ENCODE measurements at places on chromosomes 6 and 20.

DNA sequence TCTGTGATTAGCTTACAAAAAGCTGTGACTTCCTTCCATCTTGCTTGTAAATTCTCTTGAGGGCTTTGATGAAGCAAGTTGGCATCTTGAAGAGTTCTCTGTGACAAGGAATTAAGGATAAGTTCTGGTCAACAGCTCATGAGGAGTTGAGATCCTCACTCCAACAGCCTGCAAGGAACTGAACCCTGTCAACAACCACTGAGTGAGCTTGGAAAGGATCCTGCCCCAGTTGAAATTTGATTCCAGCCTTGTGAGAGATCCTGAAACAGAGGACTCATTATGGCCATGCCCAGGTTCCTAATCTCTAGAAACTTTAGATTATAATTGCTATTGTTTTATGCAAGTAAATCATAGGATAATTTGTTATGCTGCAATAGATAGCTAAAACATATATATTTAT lies 133.7 kb downstream of the PTCHD4 start:
- DNase-seq = no peak

- no peak for DNase-seq
These were observed 11.5 kb downstream of the ABHD12 start for GRCh38 chr20:25378884-25379733.

DNA sequence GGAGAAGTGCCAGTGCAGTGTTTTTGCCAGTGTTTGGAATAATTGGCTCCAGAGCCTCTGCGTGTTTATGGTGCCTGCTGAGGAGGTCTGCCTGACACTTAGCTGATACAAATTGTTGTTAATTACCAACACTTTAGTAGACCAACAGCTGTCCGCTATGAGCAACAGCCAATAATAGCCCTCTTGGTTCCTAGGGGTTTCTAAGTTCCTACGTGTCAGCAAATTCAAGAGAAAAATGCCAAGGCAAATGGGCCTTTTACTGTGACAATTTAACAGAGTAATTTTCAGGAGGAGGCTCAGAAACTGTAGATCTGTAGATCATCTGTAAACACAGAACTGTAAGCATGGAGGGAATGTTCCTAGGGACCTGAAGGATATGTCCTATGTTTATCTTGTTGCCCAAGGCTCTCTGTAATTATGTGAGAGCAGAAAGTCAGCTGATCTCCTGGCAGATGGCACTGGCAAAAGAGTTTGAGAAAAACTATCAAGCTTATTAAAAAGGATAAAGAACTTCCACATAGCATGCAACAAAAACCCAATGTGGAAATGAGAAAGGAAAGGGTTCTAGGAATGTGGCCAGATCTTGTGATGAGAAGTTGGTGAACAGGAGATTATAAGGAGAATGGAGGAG lies 157.7 kb downstream of the GJA1 start:
- DNase-seq = no peak

GRCh38 chr6:24053057-24053456 lies 73.0 kb upstream of the NRSN1 start:
- no peak for DNase-seq

DNA sequence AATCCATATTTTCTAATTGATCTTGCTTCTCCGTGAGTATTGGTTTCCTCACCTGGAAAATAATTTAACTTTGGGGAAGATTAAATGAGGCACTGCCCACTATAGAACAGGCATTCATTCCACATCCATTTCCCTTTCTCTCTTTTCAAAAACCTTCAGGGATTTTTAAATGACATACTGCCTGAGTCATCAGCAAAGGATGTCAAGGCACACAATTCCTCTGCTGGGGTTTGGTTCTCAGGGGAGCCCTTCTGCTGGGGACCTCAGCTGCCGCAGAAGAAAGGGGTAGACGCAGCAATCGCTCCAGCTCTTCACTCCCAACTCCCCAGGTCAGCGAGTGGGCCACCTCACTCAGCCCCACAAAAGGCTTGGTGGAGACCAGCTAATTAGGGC lies 90.7 kb upstream of the BACH2 start:
- DNase-seq = no peak

- no peak for DNase-seq
These were observed 75.8 kb upstream of the E2F3 start for GRCh38 chr6:20325641-20326421.

GRCh38 chr6:158421381-158421780 lies 109.1 kb downstream of the TULP4 start:
- DNase-seq = no peak

- DNase-seq = no peak
These were observed 136.3 kb downstream of the TFAP2C start for GRCh38 chr20:56765172-56766073.

GRCh38 chr6:36766399-36766945 lies 68.8 kb downstream of the RAB44 start:
- no peak for DNase-seq

GRCh38 chr20:1953621-1954020 lies 40.2 kb downstream of the PDYN start:
- no peak for DNase-seq

- no peak for DNase-seq
These were observed 35.3 kb downstream of the COL11A2 start for GRCh38 chr6:33156964-33157363.
